A673 (cell line): ENCODE measurements at places on chromosomes 6 and 20.

GRCh38 chr20:62688855-62689460, 19.7 kb upstream of the NTSR1 start:
- DNase-seq, result peak; percentile 67

DNA sequence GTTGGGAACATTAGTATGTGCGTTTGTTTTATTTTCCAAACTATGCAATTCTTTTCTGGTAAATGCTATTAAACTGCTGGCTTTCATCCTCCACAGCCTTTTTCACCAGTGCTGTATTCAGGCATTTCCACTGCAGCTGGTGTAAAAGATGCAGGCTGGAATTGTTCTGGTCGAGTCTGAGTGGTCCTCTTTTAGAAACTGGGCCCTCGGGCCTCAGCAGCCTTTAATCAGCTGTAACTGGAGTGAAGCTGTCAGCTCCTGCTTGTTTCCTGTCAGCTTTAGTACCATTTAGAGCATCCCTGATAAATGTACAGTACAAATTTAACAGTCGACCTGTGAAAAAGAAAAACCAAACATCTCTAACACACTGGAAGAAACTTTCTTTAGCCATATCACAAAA, 979.6 kb downstream of the TFAP2A start:
- no peak for DNase-seq

DNA sequence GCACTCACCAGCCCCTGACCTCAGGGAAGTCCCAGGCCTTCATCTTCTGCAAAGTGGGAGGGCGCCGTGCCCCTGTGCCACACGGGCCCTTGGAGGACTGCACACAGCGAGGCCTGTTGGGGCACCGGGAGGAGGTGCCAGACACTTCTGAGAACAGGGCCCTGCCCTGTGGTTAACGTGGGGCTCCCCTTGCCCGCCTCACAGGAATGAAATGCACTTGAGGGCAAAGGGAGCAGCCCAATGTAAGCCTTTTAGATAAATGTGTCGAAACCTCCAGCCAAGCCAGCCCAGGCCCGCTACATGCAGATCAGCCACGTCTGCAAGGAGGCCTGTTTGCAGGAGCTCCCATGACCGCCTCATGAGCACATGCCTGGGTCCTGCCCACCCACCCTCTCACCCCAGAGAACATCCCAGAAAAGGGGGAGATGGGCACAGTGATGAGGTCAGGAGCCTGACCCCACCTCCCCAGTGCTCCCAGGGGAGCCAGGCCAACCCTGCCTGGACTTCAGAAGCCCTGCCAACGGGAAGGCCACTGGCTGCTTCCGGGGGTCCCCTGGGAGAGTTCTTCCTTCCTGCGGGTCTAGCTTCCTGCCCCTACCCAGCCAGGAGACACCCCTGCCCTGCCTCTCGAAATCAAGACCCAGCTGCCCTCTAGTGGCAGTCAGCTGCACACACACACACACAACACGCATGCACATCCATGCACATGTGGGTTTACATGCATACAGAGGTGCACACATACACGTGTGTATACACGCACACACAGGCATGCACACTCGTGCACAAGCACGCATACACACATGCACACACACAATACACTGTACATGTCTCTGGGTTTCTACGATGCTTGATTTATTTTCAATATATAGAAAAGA, 178.7 kb downstream of the TAF4 start:
- peak; percentile 74 for DNase-seq

- DNase-seq, result no peak
Observed at GRCh38 chr6:12185081-12185673, 105.0 kb upstream of the EDN1 start.

DNA sequence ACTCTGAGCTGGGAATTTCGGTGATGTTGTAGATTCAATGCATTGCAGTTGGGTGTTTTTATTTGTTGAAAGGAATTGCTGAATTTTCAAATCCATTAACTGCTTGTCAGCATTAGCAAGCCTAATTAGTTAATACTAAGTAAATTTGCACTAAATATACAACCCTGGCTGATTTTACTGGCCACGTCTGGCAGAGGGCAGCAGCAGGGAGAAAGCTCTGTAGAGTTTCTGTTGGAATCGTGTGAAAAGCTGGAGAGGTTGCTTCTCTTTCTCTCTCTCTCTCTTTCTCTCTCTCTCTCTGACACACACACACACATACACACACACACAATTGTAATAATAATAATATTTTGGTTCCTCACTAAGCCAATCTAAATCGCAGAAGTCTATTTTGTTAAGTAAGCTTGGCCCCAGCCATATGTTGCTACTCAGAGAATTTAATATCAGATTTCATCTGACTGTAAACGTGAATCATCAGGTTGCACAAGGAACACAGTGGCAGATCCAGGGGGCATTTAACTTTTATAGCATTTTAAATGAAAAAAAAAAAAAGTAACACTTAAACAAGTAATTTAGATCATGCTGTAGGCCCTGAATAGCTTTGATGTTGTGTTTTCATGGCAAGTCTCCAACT, 289.5 kb downstream of the ESR1 start:
- DNase-seq, result peak; percentile 23

DNA sequence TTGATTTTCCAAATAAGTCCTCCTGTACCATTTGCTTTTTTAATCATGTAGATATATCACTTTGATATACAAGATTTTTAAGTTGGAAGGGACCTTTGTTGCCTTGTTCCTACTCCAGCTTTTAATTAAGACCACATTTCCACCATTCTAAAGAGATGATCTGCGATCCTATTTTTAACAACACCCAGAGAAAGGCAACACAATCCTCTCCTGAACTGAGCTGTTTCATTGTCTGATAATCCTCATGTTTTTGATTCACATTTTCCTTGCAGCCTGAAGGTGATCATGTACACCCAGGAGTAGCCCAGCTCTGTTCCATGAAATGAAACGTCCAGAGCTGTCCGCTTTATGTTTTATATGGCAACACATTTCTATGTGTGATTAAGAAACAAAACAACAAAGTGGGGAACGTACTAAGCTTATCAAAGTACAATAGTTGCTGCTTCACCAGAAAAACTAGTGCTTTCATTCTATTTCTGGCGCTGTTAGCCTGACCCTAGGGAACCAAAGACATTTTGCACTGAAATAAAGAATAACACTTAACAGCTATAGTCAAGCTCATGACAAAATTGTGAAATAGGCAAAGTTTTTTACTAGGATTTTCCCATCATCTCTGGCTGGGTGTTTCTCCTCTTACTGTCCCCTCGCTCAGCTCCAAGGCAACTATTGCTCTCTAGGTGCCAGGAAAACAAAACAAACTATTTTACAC, 22.6 kb upstream of the TRAF3IP2 start:
- no peak for DNase-seq

DNA sequence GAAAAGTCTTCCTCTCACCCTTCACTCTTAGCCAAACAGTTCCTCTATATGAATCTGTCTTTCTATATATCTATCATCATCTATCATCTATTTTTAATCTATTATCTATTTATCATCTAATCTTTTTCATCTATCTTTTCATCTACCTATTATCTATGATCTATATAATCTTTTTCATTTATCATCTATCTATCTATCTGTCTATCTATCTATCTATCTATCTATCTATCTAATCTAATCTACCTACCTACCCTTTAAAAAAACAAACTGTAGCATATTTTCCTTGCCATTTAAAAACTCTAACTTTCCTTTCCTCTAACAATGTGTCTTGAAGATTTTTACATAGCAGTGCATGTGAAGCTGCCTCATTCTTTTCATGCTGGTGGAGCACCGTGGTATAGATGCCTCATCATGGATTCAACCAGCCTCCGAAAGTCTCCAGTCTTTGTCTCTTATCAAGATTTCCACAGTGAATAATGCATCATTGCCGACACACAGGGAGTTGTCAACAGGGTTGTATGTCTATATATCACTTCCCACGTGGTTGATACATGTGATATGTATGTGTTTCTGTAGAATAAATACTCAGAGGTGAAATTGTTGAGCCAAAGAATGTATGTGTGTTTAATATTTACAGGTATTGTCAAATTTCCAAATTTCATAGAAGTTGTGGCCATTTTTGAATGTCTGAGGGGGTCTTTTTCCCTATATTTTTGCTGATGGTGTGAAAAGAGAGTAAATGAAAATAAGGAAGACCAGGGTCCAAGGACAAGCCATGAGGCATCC, 51.3 kb downstream of the VEGFA start:
- DNase-seq, result no peak

DNA sequence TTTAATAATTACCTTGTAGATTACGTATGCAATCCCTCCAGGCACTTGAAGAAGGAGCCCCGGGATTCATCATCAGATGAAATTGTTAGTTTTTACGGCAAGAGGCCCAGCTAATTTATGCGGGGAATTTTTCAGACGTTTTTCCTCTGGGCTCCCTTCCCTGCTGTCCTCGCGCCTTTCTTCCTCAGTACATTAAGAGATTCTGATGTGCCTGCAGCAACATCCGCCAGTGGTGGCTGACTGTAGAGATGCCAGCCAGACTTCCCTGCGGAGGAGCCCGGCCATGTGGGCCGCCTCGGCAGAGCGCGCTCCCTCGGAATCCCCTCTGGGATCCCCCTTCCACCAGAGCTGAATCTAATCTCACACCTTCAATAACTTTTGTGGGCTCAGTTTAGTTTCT, 46.4 kb upstream of the POU3F2 start:
- peak; percentile 17 for DNase-seq

DNA sequence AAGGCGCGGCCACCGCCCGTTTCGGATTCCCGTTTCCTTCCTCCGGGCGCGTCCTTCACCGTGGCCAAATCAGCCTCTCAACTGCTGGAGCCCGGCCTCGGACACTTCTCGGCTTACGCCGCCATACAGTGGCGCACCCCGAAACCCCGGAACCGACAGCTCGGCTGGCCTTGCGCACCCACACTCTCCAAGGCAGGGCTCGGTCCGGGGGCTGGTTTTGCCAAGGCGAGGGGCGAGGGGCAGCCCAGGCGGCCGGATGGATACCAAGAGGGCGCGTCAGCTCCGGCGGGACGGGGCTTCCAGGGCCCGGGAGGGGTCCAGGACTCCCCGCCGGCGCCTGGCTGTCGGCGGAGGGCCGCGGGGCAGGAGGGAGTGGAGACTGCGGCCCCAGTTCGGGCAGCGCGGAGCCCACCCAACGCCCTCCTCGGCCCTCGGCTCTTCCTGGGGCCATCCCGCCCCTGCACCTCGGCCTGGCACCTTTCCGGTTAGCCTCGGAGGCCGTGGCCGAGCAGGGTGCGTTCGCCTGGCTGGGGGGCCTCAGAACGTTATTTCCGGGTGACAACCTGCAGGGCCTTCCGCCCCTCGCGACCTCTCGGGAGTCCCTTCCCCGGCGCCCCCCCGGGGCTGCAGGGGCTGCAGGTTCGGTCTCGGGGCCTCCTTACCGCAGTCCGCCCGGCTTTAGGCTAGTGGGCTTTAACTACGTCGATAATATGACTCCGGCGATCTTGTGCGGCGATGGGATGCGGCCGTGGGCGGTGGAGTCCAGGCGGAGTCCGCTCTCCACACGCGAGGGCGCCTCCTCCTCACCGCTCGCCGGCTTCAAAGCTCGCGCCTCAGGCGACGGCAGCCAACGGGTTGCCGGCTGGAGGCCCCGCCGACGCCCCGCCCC, 697 bp upstream of the CEP43 start:
- peak; percentile 4 for DNase-seq

- no peak for DNase-seq
Observed at GRCh38 chr6:16635810-16636602, 125.3 kb downstream of the ATXN1 start.

- DNase-seq, result no peak
Observed at GRCh38 chr6:91816335-91816734, 1229.5 kb upstream of the MAP3K7 start.

GRCh38 chr20:38043512-38044300, 10.2 kb downstream of the RPRD1B start:
- peak; percentile 30 for DNase-seq

- no peak for DNase-seq
Observed at GRCh38 chr20:51955756-51956155, 153.4 kb upstream of the SALL4 start.

DNA sequence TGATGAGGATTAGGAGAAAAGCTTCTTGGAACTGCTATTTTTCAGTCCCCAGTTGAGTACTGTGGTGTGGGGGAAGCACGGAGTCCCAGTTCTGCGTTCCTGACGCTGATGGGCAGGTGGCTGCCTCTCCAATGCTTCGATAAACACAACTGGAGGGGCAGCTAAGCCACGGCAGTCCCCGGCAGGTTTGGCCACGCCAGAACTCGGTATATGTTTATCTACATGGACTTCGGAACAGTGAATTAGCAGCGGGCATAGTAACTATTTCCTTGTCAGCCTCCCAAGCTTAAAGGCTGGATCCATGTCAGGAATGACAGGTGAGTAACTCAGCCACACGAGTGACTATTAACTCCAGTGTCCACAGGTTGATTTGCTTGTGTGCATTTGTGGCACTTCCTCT, 354.4 kb downstream of the ZFAND3 start:
- no peak for DNase-seq

- peak; percentile 55 for DNase-seq
Observed at GRCh38 chr6:160005861-160006540, 37.1 kb downstream of the IGF2R start.

DNA sequence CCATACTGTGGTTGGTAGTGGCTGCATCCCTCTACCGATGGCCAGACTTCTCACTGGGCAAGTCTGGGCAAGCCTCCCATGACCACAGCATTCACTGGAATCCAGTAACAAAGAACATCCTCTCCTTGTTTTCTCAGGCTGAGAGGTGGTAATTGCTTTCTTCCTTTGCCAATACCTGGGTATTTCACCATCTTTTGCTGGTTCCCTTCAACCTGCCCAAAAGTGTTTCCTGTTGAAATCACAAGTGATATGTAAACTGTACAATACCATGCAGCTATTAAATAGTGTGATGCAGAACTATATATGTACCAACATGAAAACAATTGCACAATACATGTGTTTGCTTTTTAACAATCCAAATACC, at the start of gene PTCHD4:
TSS of gene PTCHD4 (minus strand) at position 55 of the 364 bp plus-strand sequence. CDS start 42,240 bp downstream, outside the sequence.
- no peak for DNase-seq

- peak; percentile 9 for DNase-seq
Observed at GRCh38 chr6:35259948-35260590, 534 bp downstream of the ZNF76 start.

DNA sequence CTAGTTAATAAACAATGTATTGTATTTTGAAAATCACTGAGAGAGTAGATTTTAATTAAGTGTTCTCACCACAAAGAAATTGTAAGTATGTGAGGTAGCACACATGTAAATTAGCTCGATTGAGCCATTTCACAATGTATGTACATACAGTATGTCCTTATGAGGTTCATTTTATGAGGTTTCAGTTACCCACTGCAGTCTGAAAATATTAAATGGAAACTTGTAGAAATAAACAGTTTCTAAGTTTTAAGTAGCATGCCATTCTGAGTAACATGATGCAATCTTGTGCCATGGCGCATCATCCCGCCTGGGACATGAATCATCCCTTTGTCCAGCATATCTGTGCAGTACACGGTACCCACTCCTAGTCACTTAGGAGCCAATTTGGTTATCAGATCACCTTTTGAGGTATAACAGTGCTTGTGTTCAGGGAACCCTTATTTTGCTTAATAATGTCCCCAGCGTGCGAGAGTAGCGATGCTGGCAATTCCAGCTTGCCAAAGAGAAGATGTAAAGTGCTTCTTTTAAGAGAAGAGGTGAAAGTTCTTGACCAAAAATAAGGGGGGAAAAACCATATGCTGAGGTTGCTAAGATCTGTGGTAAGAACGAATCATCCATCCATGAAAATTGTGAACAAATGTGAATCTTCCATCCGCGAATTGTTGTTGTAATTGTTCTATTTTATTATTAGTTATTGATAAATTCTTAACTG, 64.7 kb downstream of the KCNS1 start:
- peak; percentile 12 for DNase-seq

GRCh38 chr6:87164506-87164905, 9.1 kb downstream of the ZNF292 start:
- DNase-seq, result no peak
